ENCODE measurements at places on chromosomes 7 and 10. TPM values are rescaled to one million over a fixed set of nuclear protein-coding genes. Genes with fewer than 3 reads are reported as not detected.

- no peaks in the 10 kb centered on the region for H3K4me1 ChIP-seq
- DNase-seq: no peak
- H3K27me3 ChIP-seq: no peaks in the 10 kb centered on the region
- H3K27ac ChIP-seq: no peak overlapping the region
- no peaks in the 10 kb centered on the region for H3K36me3 ChIP-seq
Observed at GRCh38 chr7:158409816-158410330, 177.8 kb downstream of the PTPRN2 start.

GRCh38 chr10:74556072-74556705 is 270.2 kb upstream of the KAT6B start:
- H3K27ac ChIP-seq: no peak overlapping the region
- no peaks in the 10 kb centered on the region for H3K4me1 ChIP-seq
- H3K27me3 ChIP-seq: no peaks in the 10 kb centered on the region
- no peak overlapping the region for H3K4me3 ChIP-seq
- no peak for DNase-seq
- H3K36me3 ChIP-seq: peaks cover 4% of the 10 kb centered on the region

DNA sequence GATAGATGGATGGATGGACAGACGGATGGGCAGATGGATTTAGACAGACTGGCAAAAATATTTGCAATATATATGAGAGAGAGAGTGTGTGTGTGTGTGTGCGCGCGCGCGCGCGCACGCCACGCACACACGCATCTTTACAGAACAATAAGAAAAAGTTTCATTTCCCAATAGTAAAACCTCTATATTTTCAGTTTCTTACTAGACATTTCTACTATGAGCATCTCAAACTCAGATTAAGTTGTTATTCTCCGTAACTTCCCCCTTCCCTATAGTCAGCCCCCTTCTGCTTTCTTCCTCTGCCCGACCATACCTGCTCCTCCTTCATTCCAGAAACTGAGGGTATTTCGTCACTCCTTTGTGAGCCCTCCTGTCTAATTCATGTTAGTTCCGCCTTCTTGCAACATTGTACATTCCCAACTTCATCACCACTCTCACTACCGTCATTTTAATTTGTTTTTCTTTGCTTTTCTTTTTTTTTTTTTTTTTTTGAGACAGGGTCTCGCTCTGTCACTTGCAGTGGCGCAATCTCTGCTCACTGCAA is 154.4 kb upstream of the SH2B2 start:
- no peaks in the 10 kb centered on the region for H3K4me1 ChIP-seq
- no peak overlapping the region for H3K4me3 ChIP-seq
- no peaks in the 10 kb centered on the region for H3K27me3 ChIP-seq
- no peaks in the 10 kb centered on the region for H3K36me3 ChIP-seq
- DNase-seq: no peak

DNA sequence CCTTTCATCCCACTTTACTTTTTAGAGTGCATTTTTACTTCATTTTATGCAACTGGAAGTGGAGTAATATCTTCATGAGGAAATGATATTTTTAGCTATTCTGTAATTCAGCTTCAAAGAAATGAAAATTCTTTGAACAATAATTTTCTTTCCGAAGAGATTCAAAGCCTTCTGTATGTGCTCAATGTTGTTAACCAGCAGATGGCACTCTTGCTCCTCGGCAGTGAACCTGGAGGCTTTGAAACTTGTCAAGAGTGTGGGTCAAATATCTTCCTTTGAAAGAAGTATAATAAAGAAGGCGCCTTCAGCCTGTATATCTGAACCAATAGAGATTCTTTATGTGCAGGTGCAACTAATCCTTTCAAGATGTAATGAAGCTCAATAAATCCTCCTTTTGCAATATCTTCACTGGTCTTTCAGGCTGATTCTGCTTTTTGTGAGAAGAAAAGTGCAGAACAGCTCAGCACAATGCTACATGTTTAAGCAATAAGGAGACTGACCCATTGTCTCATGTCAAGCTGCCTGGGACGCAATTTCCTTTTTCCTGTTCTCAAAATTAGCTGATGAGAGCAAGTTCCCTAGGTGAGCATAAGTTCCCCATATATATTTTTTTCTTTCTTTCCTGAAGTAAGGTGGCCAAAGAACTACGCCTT is 258.4 kb downstream of the SEMA3A start:
- no peaks in the 10 kb centered on the region for H3K36me3 ChIP-seq
- no peaks in the 10 kb centered on the region for H3K4me1 ChIP-seq
- no peak for DNase-seq

DNA sequence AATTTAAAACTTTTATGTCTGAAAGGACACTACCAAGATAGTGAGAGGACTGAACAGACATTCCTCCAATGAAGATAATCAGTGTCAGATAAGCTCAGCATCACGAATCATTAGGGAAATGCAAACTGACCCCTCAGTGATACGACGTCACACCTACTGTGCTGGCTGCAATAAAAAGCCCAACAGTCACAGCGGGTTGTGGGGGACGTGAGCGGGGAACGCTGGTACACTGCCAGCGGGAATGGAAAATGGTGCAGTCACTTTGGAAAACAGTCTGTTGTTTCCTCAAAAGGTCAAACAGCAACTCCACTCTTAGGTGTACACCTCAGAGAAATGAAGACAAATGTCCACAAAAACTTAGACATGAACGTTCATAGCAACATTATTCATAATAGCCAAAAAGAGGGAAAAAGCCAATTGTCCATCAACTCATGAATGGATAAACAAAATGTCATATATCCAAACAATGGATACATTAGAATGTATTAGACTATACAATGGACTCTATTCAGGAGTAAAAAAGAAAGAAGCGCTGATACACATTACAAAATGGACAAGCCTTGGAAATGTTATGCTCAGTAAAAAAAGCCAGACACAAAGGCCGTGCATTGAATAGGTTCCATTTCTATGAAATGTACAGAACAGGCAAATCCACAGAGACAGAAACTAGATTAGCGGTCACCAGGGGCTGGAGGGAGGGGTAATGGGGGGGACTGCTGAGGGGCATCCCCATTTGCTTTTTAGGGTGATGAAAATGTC is 2.4 kb upstream of the ECHS1 start:
- no peaks in the 10 kb centered on the region for H3K27me3 ChIP-seq
- no peak for DNase-seq
- peaks cover 21% of the 10 kb centered on the region for H3K4me1 ChIP-seq

Gene CYP26C1
- total RNA-seq: 0.25 TPM

Measured in liver (tissue), 10 donors.